ENCODE measurements at places on chromosomes 7 and 10.

- DNase-seq, result no peak
Observed at GRCh38 chr7:121116396-121116795, 127.9 kb downstream of the CPED1 start.

- no peak for DNase-seq
Observed at GRCh38 chr7:75725306-75725705, 13.4 kb downstream of the HIP1 start.

- DNase-seq, result no peak
Observed at GRCh38 chr7:30859940-30860496, 51.6 kb upstream of the AQP1 start.

GRCh38 chr10:91621483-91622113 is 11.3 kb downstream of the PPP1R3C start:
- DNase-seq, result no peak

GRCh38 chr7:158101821-158102450 is 485.7 kb downstream of the PTPRN2 start:
- no peak for DNase-seq

- no peak for DNase-seq
Observed at GRCh38 chr10:47339759-47340607, 8.2 kb upstream of the RBP3 start.

- DNase-seq, result no peak
Observed at GRCh38 chr7:15326044-15326644, 235.7 kb downstream of the AGMO start.

- no peak for DNase-seq
Observed at GRCh38 chr7:33959676-33960075, 54.3 kb downstream of the BMPER start.

GRCh38 chr7:151307536-151307935 is 34.1 kb upstream of the NUB1 start:
- no peak for DNase-seq

DNA sequence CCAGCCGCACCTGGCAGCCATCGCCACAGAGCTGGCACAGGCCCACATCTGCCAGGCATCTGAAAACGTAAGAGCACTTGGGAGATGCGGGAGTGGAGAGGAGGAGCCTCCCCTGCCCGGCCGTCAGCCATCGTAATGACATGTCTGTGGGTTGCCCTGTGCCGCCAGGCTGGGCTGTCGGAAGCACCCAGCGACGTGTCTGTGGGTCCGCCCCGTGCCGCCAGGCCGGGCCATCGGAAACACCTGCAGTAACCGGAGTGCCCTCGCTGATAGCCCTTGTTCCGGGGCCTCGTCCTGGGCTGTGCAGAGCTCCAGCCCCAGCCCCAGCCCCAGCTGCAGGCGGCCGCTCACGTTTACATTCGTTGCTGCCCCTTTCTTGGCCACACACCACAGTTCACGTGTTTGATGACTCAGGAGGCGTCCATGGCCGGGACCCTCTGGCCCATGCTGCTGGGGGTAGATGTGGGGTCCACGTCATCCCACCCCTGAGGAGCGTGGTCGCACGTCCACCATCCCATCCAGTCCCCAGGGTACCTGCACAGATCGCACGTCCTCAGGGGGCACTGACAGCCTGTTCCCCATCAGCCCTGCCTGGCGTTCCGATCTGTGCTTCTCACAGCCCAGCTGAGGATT is 30.0 kb upstream of the PRKAR1B start:
- no peak for DNase-seq

DNA sequence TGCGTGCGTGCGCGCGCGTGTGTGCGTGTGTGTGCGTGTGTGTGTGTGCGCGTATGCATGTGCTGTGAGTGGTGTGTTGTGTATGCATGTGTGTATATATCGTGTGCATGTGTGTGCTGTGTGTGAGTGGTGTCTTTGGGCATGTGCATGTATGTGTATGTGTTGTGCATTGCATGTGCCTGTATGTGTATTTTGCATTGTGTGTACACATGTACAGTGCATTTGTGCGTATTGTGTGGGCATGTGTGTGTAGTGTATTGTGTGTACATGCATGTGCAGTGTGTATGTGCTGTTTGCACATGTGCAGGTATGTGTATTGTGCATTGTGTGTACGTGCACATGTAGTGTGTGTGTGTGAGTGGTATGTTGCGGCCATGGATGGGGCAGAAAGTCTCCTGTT is 6.0 kb upstream of the DPYSL4 start:
- DNase-seq, result no peak
